ENCODE measurements at places on chromosomes 13 and 19.

DNA sequence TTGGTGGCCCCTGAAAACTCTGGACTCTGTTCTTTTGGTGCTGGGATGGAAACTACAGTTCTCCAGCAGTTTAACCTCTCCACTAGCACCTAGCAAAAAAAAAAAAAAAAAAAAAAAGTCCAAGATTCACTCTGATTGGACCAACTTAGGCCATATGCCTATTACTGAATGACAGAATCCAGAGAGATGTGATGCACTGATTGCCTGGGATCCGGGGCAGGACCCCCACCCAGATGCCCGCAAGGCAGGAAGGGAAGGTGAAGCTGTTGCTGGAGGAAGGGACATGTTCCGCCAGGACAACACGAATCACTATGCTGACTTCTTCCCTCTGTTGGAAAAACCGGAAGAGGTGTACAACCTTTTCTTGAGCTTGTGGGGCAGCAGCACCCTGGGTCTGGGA, 152.5 kb upstream of the ZNF536 start:
- DNase-seq, result no peak

DNA sequence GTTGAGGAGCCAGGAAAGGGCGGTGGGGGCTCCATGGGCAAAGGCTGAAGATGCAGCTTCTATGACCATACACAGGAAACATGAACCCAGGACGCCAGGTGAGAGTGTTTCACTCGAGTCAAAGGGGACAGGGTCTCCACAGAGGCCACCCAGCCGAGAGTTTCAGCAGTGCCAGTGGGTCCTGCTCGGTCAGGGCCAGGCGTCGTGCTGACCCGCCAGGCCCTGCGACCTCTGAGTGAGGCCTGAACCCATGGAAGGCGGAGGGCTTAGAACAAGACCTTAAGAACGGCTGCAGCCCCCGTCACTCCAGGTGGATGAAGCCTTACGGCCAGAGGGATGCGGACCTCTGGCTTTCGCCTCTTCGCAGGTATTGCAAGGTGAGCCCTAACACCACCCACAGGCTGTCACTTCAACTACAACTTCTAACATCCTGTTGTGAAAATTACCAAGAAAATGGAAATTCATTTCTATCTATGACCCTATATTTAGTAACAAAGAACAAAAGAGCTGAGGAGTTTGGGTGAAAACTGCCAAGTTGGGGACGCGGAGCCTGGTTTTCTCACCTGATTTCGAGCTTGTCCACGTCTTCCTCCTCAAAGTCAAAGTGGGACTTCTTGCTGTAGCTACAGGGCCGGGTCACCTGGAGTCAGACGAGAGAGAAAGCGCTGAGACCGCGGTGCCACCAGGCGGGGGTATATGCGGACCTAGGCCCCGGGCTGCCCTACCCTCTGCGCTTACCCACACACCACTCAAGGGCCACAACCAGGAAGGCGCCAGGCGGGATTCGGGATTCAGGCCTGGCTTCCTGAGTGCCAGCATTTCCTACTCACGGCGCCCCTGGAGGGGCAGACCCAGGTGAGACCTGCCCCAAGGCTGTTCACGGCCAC, 50.1 kb upstream of the C13orf46 start:
- no peak for DNase-seq

DNA sequence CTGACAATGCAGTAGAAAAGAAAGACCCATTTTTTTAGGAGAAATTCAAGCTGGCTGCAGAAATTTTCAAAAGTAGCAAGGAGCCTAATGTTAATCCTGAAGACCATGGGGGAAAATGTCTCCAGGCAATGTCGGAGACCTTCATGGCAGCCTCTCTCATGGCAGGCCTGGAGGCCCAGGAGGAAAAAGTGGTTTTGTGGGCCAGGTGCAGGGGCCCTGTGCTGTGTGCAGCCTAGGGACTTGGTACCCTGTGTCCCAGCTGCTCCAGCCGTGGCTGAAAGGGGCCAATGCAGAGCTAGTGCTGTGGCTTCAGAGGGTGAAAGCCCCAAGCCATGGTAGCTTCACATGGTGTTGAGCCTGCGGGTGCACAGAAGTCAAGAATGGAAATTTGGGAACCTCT, 4.1 kb downstream of the ALG11 start:
- no peak for DNase-seq

DNA sequence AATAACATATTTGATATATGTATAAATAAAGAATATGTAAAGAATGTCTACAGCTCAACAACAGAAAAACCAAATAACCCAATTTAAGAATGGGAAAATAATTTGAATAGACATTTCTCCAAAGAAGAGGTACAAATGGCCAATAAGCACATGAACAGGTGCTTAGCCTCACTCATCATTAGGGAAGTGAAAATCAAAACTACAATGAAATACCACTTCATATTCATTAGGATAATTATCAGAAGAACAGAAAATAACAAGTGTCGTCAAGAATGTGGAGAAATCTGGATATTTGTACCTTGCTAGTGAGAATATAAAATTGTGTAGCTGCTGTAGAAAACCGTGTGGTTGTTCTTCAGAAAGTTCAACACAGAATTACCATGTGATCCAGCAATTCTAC, 8.4 kb upstream of the SUPT20H start:
- no peak for DNase-seq

DNA sequence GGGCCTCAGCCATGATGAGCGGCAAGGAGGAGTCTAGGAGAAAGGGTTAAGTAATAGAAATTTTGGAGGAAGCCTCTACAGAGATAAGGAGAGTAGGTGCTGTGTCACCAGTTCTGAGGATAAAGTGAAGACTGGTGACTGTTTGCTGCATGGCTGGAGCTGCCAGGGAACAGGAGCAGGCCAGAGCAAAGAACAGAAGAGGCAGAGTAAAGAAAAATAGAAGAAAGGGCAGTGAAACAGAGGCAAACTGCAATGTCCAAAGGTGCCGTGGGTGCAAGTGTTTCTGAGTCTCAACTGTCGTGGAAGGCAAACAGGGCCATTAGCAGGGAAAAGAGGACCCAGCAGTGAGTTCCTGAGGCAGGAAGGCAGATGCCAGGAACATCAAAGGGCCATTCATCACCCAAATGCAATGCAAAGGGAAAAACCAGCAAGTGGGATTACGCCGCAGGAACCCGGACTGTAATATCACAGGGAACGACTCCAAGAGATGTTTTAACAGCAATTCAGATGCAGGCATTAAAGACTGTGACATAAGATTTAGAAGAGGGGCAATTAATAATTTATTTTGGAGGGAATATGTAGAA, 318.3 kb downstream of the FOXO1 start:
- DNase-seq, result no peak

- DNase-seq, result no peak
These were observed 60.1 kb downstream of the RNASEH2B start for GRCh38 chr13:50969691-50970090.

DNA sequence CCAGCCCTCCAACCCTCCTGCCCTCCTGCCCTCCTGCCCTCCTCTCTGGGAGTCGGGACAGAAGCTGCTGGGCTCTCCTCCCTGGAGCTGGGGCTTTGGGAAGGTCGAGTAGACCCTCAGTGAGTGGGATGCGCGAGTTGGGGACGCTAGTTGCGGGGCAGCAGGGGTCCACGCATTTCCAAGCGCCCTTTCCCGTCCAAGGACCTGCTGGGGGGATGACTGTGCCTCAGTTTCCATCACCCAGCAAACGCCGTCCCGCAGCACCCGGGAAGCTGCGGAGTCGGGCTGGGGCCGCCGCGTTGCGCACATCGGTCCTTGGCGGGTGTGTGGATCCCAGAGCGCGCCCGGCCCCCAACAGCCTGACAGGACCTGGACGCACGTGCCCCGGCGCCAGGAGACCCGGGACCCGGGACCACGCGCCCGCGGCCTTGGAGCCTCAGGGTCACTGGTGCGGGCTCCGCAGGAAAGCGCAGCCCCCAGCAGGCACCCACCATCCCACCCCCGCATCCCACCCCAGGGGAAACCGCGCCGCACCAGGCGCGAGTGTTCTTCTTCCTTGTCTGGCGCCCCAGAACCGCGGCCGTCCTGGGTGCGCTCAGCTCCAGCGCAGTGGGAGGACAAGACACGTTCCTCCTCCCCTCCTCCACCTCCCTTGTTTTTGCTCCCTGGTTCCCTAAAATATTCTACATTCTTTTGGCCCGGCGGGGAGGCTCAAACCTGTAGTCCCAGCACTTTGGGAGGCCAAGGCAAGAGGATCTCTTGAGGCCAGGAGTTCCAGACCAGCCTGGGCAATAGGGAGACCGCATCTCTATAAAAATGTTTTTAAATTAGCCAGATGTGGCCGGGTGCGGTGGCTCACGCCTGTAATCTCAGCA, 9.2 kb downstream of the ONECUT3 start:
- DNase-seq, result no peak

GRCh38 chr19:52963247-52963618, 552 bp upstream of the ZNF816 start:
- no peak for DNase-seq

Measured in stimulated activated CD8-positive, alpha-beta memory T cell treated with anti-CD3 and anti-CD28 coated beads, Interleukin-2, amount 100 ng/mL, for 48 hours (primary cell).